CD4-positive, alpha-beta T cell treated with Interleukin-6 at 100 ng/mL for 8 hours (primary cell): ENCODE measurements at places on chromosomes 16 and 17.

GRCh38 chr17:75730065-75730464 is 8.8 kb downstream of the ITGB4 start:
- no peak for DNase-seq

GRCh38 chr17:77153472-77153871 is 12.7 kb downstream of the SEC14L1 start:
- DNase-seq: no peak

DNA sequence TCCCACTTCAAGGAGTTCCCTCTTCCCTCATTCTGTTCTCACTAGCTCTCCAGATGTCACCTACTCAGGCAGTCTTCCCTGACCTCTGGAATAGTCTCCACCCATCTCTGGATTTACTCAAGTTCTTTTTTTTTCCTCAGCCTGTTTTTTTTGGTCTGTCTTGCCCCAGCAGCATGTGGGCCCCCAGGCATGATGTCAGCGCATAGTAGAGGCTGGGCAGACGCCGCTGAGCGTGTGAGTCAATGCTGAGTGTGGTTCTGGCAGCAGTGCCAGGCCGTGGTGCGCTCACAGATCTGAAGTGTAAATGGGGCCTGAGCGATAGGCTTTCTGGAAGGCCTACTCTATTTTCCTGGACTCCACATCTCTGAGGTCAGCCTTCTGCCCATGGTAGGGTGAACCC is 2.7 kb upstream of the KCNJ18 start:
- DNase-seq: no peak

DNA sequence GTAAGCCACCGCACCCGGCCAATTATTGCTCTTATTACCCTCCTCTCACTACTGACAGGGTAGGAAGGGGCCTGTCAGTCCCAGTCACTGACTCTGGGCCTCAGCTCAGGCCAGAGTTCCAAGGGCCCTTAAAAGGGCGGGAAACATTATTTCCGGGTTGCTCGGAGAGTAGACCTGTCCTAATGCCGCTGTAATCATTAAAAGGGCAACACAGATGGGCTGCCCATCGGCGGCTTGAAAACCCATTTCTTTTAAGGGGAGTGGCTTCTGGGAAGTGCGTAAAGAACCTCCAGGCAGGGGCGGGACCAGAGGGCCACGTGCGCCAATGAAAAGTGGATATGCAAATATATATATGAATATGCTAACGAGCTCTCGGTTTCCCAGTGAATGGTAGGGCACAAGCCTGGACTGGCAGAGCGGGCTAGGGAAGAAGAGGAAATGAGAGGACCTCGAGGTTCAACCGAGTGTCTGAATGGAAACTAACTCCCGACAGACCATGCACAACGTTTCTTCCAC is 26.6 kb downstream of the PIPOX start:
- DNase-seq: no peak

DNA sequence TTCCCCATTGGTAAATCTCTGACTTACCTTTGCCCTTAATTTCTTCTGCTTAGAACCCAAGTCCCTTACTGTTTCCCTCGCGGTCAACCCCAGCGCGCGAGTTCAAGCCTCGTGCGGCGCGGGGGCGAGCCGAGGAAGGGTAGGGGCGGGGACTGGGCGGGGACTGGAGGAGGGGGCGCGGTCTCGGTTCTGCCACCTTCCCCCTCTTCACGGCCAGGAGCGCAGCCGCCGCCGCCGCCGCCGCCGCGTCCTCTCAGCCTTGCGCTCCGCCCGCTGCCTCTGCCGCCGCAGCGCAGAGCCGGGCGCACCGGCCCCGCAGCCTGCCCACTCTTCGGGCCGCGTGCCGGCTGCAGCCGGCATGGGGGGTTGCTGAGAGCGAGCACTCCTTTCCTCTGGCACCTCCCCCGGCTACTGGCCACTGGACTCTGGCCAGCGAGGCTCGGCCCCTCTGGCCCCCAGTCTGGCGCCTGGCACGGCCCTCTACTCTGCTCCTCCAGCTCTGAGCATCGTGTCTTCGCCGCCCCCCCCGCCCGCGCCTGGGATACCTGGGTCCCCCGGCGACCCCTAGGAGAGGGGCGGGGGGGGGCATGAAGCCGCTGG is at the start of gene RAPGEFL1:
Gene RAPGEFL1 (plus strand): TSS at position 196 of the 600 bp plus-strand sequence. CDS start 392 bp downstream, at position 588.
- DNase-seq: peak; percentile 84

GRCh38 chr16:12067714-12068401 is 91.3 kb downstream of the SNX29 start:
- DNase-seq: peak; percentile 71

DNA sequence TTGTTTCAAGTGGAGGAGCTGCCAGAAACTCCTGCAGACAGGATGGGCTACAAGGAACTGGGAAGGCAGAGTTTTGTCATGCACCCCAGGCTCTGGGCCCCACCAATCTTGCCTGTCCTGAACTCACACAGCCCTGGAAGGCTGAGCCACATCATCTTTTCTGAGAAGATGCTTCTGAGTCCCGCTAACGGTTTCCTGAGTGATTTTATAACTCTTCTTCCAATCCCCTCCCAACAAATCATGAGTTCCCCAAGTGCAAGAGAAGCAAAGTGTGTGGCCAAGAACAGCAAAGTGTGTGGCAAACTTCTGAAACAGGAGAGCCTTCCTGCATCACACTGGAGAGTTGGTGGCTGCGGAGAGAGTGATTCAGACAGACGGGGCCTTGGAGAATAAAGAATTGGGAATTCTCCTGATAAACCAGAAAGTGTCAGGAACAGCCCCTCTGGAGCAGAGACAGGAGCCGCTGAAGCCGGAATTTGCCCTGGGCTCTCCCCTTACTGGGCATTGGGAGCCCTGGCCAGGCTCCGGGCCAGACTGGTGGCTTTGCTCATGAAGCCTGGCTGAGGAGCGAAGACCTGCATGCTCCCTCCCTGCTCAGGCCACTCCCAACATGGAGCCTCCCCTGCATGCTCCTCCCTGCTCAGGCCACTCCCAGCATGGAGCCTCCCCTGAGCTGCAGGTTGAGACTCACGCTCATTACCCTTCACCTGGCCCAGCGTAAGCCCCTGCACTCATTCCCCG is 47.2 kb downstream of the PITPNM3 start:
- no peak for DNase-seq

GRCh38 chr16:67147437-67148140 is 3.2 kb downstream of the B3GNT9 start:
- DNase-seq: no peak

GRCh38 chr16:89371968-89372634 is 118.3 kb downstream of the ANKRD11 start:
- DNase-seq: no peak

- no peak for DNase-seq
These were observed 191.3 kb downstream of the ZNF18 start for GRCh38 chr17:11805952-11806351.

GRCh38 chr17:55533608-55534007 is 22.4 kb upstream of the SMIM36 start:
- no peak for DNase-seq

DNA sequence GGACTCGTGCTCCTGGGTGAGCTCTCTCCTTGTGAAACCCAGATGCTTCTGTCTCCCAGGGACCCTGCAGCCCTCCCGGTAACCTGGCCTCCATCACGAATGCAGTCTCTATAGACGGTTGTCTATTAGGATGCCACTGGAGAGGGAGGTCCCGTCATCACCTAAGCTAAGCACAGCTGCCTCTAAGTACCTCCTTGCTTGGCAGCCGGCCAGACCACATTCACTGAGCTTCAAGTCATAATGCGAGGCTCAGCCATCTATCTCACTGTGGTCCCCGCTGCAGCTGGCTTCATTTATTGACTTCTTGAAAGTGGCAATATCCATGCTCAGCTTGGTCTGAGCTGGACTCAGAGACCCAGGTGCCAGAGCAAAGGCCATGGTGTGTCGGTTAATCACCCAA is 74.5 kb upstream of the HSBP1 start:
- DNase-seq: no peak

DNA sequence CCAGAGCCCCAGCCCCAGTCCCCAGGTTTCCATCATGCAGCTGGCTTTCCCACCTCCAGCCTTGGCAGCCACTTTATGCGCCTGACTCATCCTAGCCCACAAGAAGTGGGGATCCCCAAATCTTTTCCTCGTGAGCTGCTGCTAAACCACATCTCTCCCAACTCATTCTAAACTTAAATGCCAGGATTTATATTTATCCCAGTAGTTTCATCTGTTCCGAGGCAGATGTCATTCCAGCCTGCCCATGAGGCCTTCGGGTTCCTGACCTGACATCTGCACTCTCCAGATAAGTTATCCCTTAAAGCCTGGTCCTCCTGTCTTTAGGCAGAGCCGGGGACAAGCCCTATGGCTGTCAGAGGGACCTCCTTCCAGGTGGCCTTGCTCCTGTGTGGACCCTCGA is 16.6 kb downstream of the PLXDC1 start:
- DNase-seq: no peak

- DNase-seq: no peak
These were observed 35.0 kb downstream of the SHISA9 start for GRCh38 chr16:12936391-12936790.

GRCh38 chr16:2432801-2433505 is 3.7 kb downstream of the CCNF start:
- DNase-seq: no peak

GRCh38 chr17:35218915-35219314 is 24.0 kb upstream of the SLFN5 start:
- DNase-seq: no peak

- DNase-seq: no peak
These were observed 3.1 kb upstream of the NPIPB7 start for GRCh38 chr16:28475221-28475620.

DNA sequence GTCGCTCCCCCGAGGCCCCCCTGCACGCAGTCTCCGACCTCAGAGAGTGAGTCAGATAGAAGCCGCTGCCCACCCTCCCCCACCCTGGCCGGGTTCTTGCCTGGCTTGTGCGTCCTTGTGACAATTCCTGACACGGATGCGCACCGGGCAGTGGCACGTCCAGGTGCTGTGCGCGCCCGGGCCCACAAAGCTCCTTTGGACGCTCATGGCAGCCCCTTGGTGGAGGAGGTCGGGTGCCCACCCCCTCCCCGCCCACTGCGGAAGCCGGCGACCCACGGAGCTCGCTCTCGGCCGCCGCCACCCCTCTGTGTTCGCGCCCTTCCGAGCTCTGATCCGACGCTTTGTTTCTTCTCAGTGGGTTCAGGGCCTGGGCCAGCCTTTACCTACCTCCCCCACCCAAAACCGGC is 662 bp upstream of the TUBB3 start:
- DNase-seq: no peak

GRCh38 chr17:40540448-40540847 is 24.8 kb downstream of the CCR7 start:
- peak; percentile 51 for DNase-seq

GRCh38 chr17:79470754-79471153 is 140.1 kb downstream of the RBFOX3 start:
- DNase-seq: no peak

DNA sequence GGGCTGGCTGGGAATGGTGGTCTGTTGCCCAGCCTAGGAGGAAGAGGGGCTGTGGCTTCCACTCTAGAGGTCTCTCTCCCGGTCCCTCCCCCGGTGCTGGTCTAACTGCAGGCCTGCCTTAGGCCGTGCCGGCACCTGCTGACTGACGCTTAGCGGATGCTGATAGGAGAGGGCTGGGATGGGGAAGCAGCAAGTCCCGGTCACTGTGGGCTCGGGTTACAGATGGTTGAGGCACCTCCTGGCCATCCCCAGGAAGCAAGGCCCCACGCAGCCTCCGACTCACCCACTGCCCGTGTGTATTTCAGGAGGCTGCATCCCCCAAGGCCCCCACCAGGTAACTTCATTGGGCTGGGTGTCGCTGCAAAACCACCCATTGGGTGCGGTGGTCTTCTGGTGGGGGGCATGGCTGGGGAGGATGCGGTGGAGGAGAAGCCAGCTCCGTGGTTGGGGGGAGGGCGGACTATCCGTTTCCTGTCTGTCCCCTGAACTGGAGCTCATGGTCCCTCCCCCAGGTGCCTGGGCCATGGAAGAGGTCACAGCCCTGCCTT is 278.9 kb downstream of the SEC14L1 start:
- DNase-seq: no peak

DNA sequence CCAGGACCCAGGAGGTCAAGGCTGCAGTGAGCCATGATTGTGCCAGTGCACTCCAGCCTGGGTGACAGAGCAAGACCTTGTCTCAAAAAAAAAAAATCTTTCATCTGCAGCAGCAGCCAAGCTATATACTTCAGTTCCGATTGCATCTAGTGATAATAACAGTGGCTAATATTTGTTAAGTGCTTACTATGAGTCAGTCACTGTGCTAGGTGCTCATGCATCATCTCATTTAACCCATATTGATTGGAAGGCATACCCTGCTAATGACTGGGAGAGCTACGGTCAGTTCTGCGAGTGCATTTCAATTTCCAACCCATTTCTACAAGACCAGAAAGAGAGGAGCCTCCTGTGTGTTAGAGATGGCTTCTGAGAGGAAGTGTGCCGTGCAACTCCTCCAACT is 7.7 kb upstream of the TUBG2 start:
- no peak for DNase-seq

DNA sequence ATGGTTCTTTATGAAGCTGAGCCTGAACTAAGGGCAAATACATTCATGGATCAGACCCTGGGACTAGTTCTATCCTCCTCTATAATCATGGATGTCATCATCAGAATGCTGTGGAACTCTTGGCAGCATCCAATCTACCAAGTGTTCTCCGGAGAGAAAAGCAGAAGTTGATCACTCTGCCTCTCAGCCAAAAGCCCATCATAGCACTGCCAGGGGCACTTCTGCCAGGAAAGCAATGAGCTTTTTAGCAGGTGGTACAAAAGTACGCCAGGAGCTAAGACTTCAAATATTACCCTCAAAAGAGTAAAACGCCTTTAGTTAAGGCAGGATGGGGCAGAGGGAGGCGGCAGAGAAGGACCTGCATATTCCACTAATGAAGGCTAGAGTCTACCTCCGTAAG is 279.0 kb downstream of the SLC39A11 start:
- DNase-seq: no peak

- no peak for DNase-seq
These were observed 1.1 kb downstream of the EPOP start for GRCh38 chr17:38673707-38674013.

GRCh38 chr16:78474762-78475161 is 375.3 kb downstream of the WWOX start:
- no peak for DNase-seq

DNA sequence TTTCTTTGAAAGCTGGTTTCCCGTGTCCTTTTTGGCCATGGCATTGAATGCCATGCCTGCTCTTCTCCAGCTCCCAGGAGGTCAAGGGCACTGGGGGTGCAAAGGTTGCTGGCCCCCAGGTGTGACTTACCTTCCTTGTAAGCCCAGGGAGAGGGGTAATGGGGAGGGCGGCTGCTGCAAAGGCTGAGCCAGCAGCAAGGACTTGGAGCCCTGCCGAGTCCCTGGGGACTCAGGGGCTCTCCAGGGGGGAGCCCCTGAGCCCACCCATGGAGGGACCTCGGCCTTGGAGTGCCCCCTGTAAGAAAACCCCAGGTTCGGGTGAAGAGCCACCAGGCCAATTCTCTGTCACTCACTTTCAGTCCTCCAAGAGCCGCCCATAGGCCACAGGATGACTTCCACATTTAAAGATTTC is 5.9 kb upstream of the CCL22 start:
- no peak for DNase-seq
